ENCODE measurements at places on chromosomes 6 and 20.

GRCh38 chr6:68122032-68122431 lies 513.0 kb upstream of the ADGRB3 start:
- DNase-seq = no peak

GRCh38 chr6:129646642-129647041 lies 63.3 kb downstream of the ARHGAP18 start:
- DNase-seq = no peak

GRCh38 chr6:25223490-25223991 lies 55.6 kb upstream of the CARMIL1 start:
- DNase-seq = peak; percentile 76

- DNase-seq = no peak
Measured at GRCh38 chr6:81747327-81747726, 5.2 kb downstream of the TENT5A start.

DNA sequence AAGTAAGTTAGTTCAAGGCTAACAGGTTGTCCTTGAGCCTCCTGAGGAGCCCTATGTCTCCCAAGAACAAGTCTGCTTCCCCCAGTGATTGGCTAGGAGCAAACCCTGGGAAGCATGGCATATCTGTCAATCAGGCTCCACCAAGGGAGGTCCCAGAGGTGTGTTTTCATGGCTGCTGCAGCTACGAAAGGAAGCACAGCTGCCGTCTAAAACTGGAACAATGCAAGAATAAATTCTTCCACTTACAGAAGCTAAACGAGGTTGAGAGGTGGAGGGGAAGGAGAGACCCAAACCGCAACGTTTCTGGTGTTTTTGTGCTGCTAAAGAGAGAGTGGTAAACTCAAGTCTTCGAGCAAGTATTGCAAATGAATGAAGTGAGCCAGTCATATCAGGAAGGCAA lies 4.9 kb upstream of the PTGIS start:
- no peak for DNase-seq

DNA sequence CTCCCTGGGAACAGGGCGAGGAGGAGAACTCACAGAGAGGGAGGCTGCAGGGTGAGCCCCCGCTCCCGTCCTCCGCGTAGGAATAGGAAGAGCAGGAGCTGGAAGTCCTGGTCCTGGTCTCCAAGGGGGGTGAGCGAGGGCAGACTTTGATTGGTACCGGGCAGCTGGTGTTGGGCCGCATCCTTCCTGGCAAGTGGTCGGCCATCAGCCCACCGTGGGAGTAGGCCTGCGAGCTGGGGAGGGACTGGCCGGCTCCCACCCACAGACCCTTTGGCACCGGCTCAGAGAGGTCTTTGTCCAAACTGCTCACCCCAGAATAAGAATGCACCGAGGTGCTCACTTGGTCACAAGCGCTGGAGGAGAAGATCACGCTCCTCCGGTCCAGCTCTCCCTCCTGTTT lies 56.2 kb downstream of the GJA10 start:
- no peak for DNase-seq

DNA sequence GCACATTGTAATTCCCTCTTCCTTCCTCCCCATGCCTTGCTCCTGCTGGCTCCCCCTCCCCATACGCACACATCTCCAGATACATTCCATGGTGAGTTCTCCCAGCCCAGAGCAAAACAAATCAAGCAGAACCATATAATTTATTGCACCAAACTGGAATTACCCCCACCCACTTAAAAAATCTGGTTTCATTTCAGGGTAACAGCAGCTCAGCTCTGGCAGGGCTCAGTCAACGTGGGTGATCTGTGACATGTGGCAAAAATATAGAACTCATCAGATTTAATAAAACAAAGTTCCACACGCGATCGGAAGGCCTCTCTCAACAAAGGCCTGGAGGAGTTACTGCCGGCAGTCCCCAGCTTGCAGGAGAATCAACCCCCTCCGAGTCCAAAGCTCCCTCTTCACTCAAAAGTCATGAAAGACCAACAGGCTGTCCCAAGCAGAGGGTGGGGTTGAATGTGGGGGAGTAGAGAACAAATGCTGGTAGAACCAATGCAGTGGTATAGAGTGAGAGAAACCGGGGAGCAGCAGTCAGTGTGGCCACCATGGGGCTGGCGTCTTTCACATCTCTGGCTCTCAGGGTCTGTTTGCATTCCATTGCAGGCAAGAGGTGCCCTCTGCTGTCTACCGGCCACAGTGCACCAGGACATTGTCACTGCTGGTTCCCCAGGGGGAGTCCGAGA lies 323.3 kb upstream of the NT5E start:
- DNase-seq = peak; percentile 22

- no peak for DNase-seq
Measured at GRCh38 chr6:170444056-170444591, 109.0 kb downstream of the PSMB1 start.

DNA sequence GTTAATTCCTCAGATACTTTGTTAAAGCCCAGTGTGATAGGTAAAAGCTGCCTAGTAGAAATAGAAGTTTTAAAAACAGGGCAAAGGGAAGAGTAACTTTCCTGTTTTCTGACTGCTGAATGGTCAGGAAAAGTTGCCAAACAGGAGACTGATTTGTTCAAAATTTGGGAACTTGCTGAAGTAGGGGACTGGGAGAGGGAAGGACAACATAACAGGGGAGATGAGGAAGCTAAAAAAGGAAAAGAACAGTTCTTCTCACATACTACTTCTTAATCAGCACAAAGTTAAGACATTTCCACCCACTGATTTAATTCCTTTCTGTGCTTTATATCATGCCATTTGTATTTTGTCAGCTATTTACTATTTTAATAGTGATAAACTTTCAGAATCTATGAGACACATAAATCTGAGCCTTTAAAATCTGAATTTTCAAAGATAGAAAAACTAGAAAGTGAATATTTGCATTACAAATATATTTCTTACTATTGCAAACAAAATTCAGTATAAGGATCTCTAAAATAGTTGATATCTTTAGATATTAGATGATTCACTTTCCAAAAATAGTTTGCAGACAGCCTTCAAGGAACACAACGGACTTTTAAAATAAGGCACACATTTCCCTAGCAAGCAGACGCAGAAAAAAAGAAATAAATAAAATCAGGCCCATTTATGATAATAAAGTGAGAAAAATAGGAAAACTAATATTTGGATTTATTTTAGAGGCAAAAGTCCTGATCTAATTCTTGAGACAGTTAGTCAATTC lies 36.9 kb upstream of the SLC16A10 start:
- no peak for DNase-seq

GRCh38 chr6:29974901-29975560 lies 32.7 kb downstream of the HLA-A start:
- no peak for DNase-seq

- no peak for DNase-seq
Measured at GRCh38 chr6:110556317-110557110, 80.1 kb upstream of the SLC22A16 start.

- DNase-seq = no peak
Measured at GRCh38 chr6:89215391-89215790, 1.8 kb downstream of the GABRR1 start.

DNA sequence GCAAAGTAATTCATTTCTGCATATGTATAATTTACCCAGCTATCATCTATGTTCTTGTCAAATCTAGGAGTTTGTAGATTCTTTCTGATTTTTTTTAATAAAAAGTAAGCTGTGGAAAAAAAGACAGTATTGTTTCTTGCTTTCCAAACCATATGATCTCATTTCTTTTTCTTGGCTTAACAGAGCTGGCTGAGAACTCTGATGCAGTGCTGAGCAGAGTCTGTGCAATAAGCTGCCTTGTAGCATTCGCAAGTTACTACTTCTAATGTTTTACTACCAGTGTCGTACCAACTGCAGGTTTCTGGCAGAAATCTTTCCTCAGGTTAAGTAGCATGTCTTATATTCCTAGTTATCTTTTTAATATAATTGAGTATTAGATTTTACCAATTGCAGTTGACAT lies 15.6 kb downstream of the RRBP1 start:
- DNase-seq = no peak

DNA sequence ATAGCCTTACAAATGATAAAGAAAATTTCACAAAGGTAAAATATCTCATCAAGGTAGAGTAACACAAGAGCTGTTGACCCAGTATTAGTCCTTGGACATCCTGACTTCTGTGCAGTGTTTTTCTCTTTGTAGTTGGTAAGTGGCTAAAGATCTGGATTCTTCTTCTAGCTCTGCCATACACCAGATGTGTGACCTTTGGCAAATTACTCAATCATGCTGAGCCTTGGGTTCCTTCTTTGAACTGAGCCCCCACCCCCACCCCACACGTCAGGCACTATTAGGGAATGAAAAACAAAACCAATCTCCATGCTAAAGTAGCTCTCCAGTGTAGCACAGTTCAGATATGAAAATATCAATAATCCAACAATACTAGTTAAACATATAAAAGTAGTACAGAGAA lies 15.1 kb upstream of the TRIM39 start:
- DNase-seq = no peak

GRCh38 chr6:159875194-159875593 lies 15.6 kb upstream of the MAS1 start:
- no peak for DNase-seq

- peak; percentile 37 for DNase-seq
Measured at GRCh38 chr6:19869464-19869863, 32.3 kb downstream of the ID4 start.

- DNase-seq = no peak
Measured at GRCh38 chr20:20002101-20002998, 14.8 kb upstream of the NAA20 start.

DNA sequence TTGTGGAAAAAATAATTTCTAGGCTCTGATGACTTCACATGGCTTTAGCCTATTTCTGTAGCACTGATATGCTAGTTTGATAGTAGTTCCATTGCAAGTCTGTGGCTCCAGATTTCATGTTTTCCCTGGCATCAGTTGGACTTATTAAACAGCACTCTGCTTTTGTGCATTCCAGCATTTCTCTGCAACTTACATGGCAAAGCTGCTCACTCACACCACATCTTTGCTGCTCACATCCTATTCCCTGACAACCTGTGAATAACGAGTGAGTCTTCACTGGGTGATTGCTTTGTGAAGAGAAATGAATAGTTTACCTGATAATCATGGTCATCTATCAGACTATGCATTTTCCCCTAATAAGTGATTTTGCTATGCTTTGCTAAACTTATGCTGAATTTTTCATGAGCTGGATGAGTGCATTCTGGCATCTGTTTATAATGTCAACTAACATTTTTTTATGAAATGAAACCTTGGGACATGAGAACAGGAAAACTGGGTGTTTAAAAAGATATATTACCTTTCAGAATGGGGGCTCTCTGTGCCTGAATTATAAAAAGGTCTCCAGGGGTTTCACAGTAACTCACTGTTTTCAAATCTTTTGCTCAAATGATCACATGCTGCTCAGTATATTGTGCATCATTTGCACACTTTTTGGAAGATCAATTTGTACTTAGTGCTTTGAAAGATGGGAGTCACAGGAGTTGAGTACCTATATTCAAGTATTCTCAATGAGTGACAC lies 301.8 kb downstream of the TBC1D32 start:
- DNase-seq = no peak

GRCh38 chr6:157559201-157559756 lies 178.3 kb downstream of the ZDHHC14 start:
- peak; percentile 64 for DNase-seq

DNA sequence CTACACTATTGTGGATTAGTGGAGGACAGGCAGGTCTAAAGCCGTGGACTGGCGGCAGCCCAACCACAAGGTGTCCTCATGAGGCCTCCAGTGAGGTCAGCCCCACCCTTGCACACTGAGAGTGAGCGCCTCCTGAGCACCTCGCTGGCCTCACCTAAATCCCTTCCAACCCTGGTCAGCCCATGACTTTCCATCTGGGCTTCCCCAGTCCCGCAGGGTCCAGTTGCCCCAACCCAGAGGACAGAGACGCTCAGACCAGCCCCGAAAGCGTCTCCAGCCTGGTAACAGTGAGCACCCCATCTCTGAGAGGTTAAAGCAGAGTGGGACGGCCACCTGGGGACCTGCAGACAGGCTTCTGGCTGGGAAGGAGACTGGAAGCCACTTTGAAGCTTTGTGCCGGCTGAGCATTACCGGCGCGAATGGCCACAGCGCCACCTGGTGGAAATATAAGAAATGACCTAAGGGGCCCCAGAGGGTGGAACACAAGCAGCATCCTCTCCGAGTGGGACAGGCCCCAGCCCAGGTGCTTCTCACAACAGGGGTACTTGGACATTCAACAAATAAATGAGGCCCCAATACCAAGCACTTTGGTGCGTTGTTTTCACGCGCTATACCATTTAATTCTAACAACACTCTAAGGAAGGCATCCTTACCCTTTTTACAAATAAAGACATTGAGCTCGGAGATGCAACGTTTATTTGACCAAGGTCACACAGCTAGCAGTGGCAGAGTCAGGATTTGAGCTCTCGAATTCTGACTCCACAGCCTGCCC lies 65.7 kb upstream of the TOP1 start:
- DNase-seq = peak; percentile 76

GRCh38 chr20:34709831-34710567 lies 5.9 kb downstream of the TP53INP2 start:
- peak; percentile 88 for DNase-seq

- no peak for DNase-seq
Measured at GRCh38 chr6:44663860-44664634, 276.5 kb downstream of the CDC5L start.

DNA sequence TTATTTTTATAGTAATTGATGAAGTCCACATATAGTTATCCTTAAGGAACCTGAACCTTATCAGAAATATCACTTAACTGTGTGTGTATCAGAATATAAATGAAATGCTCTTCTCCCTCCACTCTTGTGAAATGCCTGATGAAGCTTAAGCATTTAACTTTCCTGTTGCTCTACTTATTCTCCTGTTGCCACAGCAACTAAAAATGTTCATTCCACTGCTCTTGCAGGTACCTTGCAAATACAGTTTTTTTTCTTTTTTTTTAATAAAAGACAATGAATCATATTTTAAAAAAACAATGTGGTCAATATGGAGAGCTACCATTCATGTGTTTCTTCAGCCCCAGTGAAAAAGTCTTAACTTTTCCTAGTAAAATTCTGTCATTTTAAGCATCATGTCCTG lies 210.3 kb downstream of the RFPL4B start:
- DNase-seq = no peak

DNA sequence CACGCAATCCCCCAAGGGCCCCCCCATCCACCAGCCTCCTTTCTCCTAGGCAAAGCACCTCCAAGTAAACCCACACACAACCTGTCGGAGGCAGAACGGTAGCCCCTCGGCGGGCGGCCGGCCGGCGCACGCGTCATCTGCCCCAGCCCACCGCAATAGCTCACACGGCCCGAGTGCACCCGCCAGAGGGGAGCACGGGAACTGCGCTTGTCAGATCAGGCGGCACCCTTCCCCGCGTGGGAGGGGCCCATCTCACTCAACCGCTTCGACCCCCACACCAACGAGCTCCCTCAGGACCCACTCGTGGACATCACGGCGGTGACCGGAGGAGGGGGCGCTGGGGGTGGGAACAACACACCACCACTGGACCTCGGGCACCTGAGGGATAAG lies 767.9 kb upstream of the DEFB115 start:
- no peak for DNase-seq

GRCh38 chr6:10644225-10644624 lies 50.2 kb downstream of the C6orf52 start:
- DNase-seq = no peak

DNA sequence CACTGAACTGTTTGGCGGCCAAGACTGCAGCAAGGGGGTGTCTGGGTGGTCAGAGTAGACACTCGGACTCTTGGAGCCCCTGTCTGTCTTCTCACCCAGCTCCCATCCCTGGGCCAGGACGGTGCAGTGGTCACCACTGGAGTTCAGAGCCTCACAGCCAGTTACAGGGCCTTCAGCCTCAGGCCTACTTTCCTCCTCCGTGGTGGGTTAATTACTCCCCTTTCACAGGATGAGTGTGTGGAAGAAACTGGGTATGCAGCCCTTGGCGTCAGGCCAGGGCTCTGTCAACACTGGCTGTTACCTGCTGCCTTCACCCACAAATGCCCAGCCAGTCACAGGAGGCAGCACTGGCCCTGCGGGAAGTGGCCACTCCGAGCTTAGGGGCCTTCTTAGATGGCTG lies 1.8 kb upstream of the YTHDF1 start:
- DNase-seq = peak; percentile 45

GRCh38 chr20:25090492-25091429 lies 8.8 kb upstream of the VSX1 start:
- DNase-seq = peak; percentile 83

Data from NCI-H146 (cell line).